NCI-H1048 (cell line): ENCODE measurements at places on chromosomes 6 and 20.

- no peak for DNase-seq
Observed at GRCh38 chr6:44820321-44820720, 432.8 kb downstream of the CDC5L start.

DNA sequence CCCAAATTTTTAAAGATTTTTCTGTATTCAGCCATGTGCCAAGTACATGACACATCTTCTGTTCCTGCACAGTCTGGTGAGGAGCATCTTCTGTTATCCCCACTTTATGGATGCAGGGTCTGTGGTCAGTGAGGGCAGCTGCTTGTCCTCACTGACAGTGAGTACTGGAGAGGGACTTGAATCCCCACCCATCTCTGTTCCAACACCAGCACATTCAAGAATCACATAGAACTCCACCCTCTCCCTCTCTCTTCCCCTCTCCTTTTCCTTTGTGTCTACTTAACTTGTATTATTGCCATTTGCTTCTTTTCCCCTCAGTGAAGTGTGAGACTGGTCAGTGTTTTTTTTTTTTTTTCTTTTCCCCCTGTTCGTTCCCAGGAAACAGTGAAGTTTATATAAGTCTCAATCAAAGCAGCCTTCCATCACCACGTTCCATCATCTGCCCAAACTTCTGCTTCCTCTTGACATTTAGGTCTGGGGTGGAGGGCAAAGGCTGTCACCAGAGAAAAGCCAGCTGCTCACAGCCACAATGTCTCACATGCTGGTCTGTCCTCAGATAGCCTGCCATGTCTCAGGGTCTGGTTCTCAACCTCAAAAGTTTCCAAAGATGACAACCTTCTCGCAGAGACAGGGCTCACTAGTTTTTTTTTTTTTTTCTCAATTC, 110.0 kb upstream of the SSTR4 start:
- DNase-seq: no peak

GRCh38 chr6:30722280-30723112, 2.3 kb downstream of the TUBB start:
- DNase-seq: peak; percentile 53

DNA sequence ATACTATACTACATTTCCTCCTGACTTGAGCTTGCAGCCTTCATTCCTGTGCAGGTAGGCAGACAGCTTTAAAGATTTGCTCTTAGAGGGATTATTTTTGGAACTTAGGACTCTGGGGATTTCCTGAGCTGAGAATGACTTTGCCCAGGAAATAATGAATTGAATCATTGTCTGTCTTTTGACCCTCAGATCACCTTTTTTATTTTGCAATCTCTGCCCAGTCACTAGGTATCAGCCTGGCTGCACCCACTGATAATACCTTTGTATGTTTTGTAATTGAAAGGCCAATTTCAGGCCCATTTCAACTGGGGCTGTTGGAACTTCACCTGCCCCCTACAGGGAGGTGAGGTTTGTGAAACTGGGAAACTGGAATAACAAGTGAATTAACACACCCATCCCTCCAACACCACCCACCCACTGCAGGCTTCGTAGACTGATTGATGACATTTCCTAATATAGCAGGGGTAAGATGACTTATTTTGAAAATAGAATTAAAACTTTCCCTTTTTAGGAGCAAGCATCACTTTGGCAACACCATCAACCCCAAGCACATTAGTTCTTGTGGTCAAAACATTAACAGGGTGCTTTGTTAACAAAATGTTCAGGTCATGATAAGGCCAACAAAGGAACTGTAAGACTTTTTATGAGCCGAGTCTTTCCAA, 157.1 kb upstream of the CENPW start:
- no peak for DNase-seq

GRCh38 chr6:109260126-109260525, 122.1 kb downstream of the CD164 start:
- no peak for DNase-seq

DNA sequence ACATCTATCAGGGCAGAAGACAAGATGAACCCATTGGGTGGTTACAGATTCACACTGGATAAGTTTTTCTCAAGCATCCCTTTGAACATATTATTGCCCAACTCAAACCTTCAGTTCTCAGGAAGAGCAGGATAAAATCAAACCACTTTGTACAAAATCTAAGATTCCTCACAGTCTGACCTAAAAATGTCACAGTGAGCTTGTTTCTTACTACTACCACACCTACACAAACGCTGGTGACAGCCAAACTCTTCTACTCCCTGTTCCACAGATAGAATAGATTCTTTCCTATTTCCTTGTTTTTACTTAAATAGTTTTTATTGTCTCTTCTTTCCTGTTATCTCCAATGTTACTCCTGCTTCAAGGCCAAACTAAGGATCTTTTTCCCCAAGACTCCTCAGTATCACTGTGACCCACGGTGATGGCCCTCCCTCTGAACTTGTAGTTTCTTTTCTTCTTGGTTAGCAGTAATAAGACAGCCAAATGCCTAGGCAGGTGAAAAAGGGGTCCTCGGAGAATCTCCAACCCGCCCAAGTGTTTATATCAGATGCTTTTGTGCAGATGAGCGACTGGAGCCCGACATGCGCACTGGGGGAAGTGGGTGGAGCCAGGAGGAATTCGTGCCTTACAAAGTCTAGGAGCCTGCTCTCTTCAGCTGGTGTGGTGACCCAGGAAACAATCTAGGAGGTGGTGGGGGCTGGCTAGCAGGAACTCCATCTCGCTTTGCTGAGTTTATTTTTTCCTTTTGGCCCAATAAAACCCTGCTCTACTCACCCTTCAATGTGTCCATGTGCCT, 53.4 kb downstream of the SEL1L2 start:
- DNase-seq: no peak

DNA sequence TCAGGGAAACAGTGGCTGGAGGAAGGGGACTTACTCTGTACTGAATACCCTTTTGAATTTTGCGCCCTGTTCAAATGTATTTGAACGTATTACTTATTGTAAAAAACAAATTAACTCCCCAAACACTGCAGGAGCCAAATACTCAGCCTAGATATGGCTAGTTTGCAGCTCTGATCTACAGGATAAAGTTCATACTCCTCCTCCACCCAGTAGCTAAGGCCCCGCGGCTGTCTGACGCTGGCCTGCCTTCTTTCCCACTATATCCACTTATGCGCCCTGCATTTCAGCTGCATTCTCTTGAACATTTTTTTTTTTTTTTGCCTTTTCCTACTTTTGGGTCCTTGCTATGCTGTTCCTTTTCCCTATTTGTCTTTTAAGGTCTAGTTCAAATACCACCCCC, 6.5 kb downstream of the GSS start:
- no peak for DNase-seq

DNA sequence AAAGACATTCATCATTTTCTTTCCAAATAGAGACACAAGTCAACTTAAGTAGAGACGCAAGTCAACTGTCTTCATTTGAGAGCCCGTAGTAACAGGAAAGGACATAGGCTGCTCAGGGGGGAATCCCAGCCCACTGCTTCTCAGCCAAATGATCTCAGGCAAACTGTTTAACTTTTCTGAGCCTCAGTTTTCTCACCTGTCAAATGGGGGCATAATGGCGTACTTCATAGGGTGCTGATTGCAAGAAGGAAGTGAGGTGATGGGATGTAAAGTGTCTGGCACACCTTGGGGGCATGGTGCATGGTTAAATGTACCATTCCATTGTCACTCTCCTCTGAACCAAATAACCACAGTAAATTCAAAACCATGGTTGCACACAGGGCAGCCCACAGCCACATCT, 96.5 kb downstream of the EYA2 start:
- DNase-seq: no peak

GRCh38 chr6:36685926-36686667, 7.6 kb downstream of the CDKN1A start:
- no peak for DNase-seq

- DNase-seq: no peak
Observed at GRCh38 chr6:52365866-52366540, 4.1 kb downstream of the PAQR8 start.

DNA sequence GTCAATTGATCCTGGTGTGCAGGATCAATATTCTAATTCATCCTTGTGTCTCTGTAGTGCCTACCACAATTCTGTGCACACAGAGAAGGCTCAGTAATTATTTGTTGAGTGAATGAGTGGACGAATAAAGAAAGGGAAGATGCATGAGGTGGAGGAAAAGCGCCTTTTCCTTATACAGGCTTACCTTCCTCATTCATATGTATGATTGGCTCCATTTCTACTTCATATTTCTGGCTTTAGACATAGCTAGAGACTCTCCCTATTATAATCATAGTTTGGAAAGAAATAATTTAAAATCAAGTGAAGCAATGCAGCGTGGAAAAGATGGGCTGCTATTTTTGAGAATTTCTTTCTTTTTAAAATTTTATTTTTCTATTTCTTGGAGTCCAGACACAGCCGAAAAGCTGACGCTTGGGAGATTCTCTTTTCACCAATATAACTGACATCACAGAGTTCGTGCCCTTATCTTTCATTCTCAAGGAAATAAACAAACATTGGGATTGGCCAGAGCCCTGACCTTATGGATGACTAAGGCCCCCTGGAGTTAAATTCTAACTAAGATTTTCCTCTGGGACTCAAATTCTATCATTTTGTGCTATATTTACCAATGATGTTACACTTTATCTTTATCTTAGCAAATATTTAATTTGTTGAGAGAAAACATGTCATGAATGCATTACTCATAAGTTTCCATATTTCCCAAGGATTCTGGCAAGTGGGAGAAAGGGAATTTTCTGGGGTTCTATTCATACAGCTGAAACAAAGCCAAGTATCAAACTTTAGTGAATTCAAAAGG, 48.1 kb downstream of the PRL start:
- DNase-seq: no peak

GRCh38 chr20:63411898-63412631, 50.9 kb upstream of the CHRNA4 start:
- no peak for DNase-seq

- DNase-seq: no peak
Observed at GRCh38 chr6:79954849-79955248, 7.5 kb upstream of the ELOVL4 start.

DNA sequence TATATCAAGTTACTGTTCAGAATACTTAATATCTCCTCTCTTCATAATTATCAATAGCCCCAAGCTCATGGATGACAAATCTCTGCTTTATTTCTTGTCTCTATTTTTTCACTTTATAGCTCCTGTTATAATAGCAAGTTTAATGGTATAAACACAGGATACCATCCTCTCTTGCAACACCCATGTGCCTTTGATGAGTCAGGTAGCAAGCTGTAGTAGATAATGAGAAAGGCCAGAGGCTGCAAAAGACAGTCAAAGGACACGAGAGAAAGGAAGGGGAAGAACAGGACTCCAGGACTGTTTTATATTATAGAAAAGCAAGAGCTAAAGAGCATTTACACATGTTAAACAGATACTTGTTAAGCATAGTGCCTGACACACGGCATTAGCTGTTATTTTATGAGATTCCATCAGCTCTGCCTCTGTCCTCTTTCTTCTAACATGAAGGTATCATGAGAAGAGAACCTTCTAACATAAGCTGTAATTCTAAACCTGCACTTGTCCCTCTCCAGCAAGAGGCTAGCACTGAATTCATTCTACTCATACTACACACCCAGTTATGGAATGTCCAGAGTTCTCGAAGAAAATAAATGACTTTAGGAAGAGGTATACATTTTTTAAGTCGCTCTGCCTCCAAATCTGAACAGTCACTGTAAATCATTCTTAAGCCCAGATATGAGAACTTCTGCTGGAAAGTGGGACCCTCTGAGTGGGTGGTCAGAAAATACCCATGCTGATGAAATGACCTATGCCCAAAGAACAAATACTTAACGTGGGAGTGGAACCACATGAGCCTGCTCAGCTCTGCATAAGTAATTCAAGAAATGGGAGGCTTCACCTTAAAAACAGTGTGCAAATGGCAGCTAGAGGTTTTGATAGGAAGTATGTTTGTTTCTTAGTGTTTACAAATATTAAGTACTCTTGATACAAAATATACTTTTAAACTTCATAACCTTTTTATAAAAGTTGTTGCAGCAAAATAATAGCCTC, 45.0 kb downstream of the NT5E start:
- no peak for DNase-seq

GRCh38 chr6:33190504-33191107, 1.7 kb downstream of the COL11A2 start:
- DNase-seq: no peak

GRCh38 chr6:168784426-168784825, 343.4 kb downstream of the SMOC2 start:
- no peak for DNase-seq

- DNase-seq: no peak
Observed at GRCh38 chr20:63563225-63563935, 9.4 kb downstream of the FNDC11 start.

GRCh38 chr20:11395581-11395980, 522.1 kb upstream of the BTBD3 start:
- DNase-seq: no peak

GRCh38 chr6:156420172-156420993, 356.8 kb upstream of the ARID1B start:
- no peak for DNase-seq

- DNase-seq: no peak
Observed at GRCh38 chr6:134750669-134751068, 199.2 kb downstream of the ALDH8A1 start.

GRCh38 chr6:114144887-114145851, 174.2 kb upstream of the HDAC2 start:
- no peak for DNase-seq

- DNase-seq: no peak
Observed at GRCh38 chr20:18001131-18001921, 32.5 kb downstream of the MGME1 start.
